Activated CD4-positive, alpha-beta T cell treated with anti-CD3 and anti-CD28 coated beads, Interleukin-2, amount 10 ng/mL, durations not matched to agents 7 days and 5 days (primary cell): ENCODE measurements at places on chromosomes 4 and X. TPM values are rescaled to one million over a fixed set of nuclear protein-coding genes. Genes with fewer than 3 reads are reported as not detected.

CPE gene
- not detected for total RNA-seq

AFM gene
- not detected for total RNA-seq

NAA10 gene
- 83.2 TPM for total RNA-seq

FGF13 gene
- not detected for total RNA-seq

- no peaks in the 10 kb centered on the region for H3K36me3 ChIP-seq
- DNase-seq: no peak
- no peaks in the 10 kb centered on the region for H3K27me3 ChIP-seq
- H3K4me3 ChIP-seq: no peak overlapping the region
- H3K27ac ChIP-seq: no peak overlapping the region
Observed at GRCh38 chr4:126446917-126447316, 1132.2 kb downstream of the FAT4 start.

- no peaks in the 10 kb centered on the region for H3K4me1 ChIP-seq
- no peak for DNase-seq
- H3K4me3 ChIP-seq: no peak overlapping the region
- H3K27ac ChIP-seq: no peak overlapping the region
- no peaks in the 10 kb centered on the region for H3K27me3 ChIP-seq
Observed at GRCh38 chrX:122091571-122091970, 1044.2 kb downstream of the GLUD2 start.

- no peaks in the 10 kb centered on the region for H3K36me3 ChIP-seq
- H3K4me1 ChIP-seq: peaks cover 8% of the 10 kb centered on the region
- no peak overlapping the region for H3K27ac ChIP-seq
- no peak overlapping the region for H3K4me3 ChIP-seq
- peaks cover 3% of the 10 kb centered on the region for H3K27me3 ChIP-seq
Observed at GRCh38 chr4:8164194-8164565, 5.6 kb upstream of the ABLIM2 start.

DNA sequence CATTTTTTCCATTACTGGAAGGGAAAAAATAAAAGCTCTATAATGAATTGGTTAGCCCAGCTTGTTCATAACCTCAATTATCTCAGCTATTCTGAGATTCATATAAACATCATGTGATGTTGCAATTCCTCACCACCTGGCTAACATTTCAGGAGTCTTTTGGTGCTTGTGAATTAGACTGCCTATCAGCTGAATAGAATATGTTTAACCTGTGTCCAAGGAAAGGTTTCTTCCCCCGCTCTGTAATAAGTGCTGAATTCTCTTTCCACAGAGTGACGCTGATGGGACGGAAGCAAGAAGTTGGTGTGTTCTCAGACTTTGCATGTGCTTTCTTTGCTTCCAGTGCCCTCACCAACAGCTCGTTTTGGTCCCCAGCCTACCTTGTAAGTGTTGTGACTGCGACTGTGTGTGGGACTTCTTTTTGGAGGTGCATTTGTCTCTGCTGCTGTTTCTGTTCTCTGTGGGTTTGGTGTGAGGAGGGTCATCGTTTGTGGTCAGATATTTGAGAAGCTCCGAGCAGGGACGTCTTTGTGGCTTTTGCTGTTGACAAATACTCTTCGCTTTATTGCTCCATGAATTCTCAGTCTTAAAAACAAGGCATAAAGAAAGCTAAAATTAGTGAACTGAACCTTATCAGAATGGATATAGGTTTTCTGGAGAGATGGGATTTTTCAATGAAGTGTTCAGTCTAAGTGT lies 61.7 kb downstream of the PPARGC1A start:
- H3K27ac ChIP-seq: no peak overlapping the region
- no peak overlapping the region for H3K4me3 ChIP-seq
- no peaks in the 10 kb centered on the region for H3K36me3 ChIP-seq
- no peaks in the 10 kb centered on the region for H3K27me3 ChIP-seq
